Suppressor macrophage treated with lipopolysaccharide for 1 hour (primary cell): ENCODE measurements at places on chromosomes 1 and 21.
A peak's percentile ranks its signal among the peaks of the same experiment; 100 is the strongest.

- peak; percentile 91 for DNase-seq
Measured at GRCh38 chr1:223834660-223835263, 11.0 kb downstream of the TP53BP2 start.

- no peak for DNase-seq
Measured at GRCh38 chr21:45304476-45304830, 16.8 kb upstream of the POFUT2 start.

- DNase-seq: peak; percentile 12
Measured at GRCh38 chr1:18322368-18323032, 158.2 kb upstream of the KLHDC7A start.

DNA sequence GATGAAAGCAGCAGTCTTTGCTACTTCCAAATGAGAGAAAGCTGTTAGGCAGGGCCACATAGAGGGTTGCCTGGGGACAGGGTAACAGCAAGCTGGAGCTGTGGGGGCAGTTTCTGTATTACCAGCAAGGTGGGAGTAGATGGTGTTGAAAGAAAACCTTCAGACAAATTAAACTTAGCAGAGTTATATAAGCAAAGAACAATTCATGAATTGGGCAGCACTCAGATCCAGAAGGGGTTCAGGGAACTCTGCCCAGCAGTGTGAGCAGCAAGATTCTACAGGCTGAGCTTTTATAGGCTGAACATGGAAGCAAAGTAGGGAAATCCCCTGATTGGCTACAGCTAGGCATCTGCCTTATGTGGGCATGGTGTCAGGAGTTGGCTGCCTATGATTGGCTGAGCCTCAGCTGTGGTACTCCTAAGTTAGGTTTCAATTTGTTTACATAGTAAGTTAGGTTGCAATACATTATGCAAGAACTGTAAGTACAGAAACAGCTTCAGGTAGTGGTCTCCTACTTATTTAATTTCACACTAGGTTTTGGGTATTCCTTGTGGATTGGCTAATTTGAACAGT, 64.1 kb upstream of the TMPRSS2 start:
- DNase-seq: peak; percentile 3

GRCh38 chr1:176515310-176515709, 52.3 kb downstream of the PAPPA2 start:
- DNase-seq: no peak

- no peak for DNase-seq
Measured at GRCh38 chr1:207007352-207008033, 25.1 kb downstream of the C1orf116 start.

GRCh38 chr1:220682901-220683576, 7.1 kb upstream of the C1orf115 start:
- no peak for DNase-seq

DNA sequence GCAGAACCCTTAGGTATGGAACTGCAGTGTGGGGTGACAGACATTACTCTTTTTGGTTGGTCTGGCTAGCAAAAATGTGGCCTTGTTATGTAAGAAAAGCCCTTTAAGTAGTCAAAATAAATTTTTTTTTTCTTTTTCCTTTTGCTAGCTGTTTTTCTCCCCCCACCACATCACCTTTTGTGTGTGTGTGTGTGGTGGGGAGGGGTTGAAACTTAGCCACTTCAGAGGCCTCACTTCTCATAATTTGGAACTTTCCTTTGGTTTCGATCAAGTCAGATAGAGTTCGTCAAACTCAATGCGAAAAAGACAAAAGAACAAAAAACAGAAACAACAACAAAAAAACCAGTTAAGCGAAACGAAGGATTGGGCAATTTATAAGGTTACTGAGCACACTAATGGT, 1.9 kb upstream of the PRMT2 start:
- no peak for DNase-seq

DNA sequence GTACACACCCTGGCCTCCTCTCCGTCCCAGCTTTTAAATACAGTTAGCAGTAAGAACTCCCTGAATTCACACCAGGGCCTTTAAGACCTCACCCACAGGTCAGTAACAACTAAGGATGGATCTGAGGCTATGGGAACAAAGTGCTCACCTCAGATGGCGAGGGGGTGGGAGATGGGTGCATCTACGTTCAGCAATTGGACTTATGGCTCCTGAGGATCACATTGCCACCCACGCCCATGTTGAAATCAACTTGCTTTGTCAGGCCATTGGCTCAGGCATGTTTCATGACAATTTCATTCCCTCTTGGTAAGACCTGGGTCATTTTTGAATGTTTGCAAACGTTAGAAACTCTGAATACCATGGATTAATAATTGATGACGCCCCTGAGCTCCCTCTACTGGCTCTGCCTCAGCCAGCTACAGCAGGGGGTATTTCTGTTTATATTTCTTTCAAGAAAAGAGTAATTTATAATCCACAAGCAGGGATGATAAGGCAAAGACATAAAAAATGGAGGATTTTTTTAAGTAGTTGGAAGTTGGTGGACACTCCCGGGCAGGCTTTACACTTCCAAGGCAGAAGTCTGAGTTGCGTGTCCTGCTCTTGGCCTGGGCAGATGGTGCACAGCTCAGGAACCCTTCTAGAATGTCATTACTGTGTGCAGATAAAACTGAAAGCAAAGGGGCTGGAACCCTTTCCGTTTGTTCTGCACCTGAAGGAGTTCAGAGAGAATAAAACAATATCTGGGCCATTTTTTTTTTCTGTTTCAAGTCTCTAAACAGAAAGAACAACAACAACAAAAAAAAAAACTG, 13.7 kb upstream of the LBR start:
- DNase-seq: peak; percentile 27

DNA sequence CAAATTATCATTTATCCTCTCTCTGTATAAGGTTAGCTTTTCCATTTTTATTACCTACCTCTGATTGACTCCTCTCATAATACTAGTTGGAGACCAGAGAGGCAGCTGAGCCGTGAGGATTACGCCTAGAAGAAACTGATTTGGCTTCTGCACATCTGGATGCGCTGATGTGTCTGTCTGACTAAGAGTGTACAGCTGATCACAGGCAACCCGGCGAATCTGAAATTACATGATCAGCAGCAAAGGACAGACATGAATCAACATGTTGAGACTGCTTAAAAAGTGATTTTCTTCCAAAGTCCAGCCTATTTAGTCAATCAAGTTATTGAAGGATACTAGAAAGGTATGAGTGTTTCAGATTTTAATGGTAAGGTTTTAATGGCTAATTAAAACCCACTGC, 81.2 kb downstream of the PCSK9 start:
- no peak for DNase-seq

- no peak for DNase-seq
Measured at GRCh38 chr1:20873311-20873710, 86.2 kb upstream of the HP1BP3 start.

DNA sequence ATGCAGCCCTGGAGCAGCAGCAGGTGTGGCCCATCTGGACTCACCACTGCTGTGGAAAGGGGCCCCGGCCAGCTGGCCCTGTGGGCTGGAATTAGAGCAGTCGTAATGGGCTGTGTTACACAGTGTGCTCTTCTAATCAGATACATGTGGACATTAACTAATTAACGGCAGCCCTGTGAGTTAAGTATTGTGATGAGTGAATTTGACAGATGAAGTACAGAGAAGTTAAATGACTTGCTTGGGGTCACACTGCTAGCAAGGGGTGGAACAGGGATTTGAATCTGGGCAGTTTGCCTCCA, 58.6 kb downstream of the MDM4 start:
- no peak for DNase-seq

DNA sequence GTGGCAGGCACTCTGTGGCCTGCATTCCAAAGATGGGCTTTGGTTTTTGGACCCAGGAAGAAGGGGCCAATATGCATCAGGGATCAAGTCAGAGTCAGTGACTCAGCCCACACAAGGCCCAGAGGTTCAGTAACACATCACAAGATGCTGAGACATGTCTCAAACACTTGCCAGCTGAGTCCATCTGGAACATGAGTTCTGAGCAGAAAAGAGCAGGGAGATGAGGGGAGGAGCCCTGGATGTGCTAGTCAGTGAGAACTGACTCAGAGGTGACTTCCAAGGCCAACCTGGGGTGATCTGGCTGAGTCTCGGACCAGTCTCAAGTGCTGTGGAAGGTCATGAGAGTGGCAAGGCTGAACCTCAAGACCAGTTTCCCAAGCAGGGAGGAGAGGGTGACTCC, 150.1 kb downstream of the CDC7 start:
- DNase-seq: peak; percentile 61

DNA sequence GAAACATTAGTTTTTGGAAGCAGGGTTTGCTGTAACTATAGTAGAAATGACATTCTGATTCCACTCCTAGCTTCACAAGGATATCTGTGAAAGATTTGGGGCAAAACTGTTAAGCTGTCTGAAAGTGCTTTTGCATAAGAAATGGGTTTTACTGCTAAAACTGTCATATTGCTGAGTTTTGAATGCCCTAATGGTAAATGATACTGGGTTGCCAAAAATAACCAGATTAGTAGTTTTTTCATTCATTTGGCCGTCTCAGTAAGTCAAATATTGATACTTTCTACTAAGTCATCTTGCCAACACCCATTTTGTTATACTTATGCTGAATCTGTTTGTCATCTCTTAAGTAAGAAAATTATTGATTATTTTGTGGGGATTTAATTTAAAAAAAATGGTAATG, 399 bp upstream of the PTPRC start:
- no peak for DNase-seq

DNA sequence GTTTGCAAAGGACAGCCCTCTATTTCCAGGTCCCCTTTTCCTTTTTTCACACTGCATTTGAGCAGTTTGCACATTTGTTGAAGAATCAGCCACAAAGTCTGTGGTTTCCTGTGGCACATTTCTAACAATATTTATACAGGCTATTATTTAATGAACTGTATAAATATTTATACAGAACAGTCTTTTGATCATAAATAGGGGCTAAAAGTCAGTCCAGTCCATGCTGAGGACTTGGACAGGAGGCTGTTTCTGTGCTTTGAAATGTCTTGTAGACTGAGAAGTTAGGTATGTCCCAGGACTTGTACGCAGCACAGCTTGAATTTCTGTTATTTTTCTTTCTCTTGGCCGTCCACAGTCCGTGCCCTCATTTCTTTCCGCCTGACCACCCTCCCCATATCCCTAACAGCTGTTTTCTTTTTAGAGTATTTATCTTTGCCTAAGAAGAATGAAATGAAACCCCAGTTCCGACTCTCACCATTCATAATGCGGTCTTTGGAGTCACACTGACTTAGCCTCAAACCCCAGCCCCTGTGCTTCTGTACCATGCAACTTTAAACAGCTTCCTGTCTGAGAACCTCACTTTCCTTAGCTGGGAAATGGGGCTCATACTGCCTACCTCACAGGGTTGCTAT, 19.7 kb downstream of the FGGY start:
- no peak for DNase-seq

GRCh38 chr1:17109892-17110554, 9.2 kb downstream of the PADI2 start:
- no peak for DNase-seq

- DNase-seq: peak; percentile 41
Measured at GRCh38 chr1:46043458-46044017, 88.9 kb downstream of the PIK3R3 start.

DNA sequence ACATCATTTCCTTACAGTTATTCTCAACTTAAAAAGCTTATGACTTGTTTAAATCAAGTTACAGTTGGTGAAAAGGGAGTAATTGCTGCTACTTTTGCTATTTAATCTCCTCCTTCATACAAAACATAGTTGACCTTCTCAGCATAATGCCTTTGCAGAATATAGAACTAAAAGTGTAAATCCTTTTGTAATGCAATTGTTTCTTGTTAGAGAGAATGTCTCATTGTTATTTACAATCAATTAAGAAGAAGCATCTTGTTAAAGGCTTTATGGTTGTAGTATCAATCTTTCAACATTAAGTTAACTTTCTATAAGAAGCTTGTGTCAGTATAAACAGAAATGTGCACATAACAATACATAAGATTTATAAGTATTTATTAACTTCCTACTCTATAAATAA, 360.7 kb downstream of the BRINP3 start:
- DNase-seq: no peak

DNA sequence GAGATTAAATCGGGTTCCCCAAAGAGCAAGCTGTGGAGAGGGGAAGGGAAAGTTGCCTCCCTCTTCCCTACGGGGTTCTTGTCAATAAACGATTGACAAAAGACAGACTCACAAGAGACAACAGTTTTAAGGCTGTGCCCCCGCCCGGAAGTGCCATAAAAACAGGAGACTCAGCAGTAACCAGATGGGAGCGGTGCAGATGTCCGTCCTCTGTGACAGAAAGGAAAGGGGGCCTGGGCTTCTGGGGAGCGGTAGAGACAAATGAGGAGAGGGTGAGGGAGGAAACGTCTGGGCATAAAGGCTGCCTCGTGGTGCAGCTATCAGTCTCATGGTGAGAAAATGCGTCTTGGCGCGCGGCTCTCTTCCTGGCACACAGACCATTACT, 5.9 kb downstream of the TP73 start:
- no peak for DNase-seq

- no peak for DNase-seq
Measured at GRCh38 chr21:41839387-41840000, 39.6 kb downstream of the PRDM15 start.

DNA sequence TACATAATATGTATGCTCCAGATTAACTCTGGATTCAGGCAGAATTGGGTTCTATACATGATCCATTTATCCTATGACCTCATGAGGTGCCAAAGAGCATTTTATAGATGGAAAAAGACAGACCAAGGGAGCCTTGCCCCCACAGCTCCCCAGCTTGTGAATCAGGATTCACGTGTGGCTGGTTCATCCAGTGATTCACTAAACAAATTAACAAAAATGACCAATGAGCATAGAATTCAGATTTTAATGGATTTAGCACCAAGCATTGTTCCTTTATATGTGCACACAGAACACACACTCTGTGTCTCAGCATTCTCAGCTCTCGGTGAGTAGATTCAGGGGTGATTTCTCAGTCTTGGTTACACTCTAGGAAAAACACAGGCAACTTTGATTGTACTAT, 51.7 kb upstream of the BARHL2 start:
- DNase-seq: no peak

DNA sequence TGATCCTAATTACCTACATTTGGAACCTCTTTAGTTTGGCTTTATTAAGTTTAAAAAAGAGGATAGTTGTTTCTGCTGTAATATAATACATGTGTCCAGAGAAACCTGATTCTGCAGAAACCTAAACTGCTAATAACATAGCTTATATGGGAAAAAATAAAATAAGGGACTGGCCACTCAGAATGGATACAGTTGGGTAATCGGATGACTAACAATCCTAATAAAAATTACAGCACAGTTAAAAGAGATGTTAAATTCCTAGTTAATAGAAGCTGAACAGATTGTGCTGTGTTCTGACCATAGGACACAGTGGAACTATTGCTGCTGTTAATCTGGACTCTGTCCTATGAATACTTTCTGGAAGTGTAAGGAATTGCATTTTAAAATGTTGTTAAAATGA, 16.0 kb downstream of the ARV1 start:
- DNase-seq: no peak
